ENCODE measurements at places on chromosomes 6 and 20.

GRCh38 chr6:101231606-101232235, 161.8 kb upstream of the GRIK2 start:
- peak; percentile 3 for DNase-seq

DNA sequence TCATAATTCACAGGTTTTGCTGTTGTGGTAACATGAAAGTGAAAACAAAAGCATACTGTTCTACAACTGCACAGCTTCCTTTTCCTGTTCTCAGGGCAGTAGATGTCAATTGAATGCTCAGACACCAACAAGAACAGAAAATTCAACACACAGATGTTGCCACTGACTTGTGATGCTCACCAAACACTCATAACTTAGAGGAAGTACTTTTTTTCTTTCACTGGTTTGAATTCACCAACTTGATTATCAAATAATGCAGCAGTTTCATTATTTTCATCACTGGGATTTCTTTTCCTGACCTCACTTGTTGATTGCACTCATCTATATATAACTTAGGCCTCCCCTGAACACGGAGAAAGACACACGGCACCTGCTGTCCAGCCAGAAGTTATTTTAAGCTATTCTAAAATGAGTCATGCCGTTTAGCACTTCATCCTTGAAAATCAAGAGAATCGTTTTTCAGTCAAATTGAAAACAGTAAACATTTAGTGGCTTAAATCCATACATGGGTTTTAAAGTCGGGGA, 949 bp downstream of the TXLNB start:
- no peak for DNase-seq

DNA sequence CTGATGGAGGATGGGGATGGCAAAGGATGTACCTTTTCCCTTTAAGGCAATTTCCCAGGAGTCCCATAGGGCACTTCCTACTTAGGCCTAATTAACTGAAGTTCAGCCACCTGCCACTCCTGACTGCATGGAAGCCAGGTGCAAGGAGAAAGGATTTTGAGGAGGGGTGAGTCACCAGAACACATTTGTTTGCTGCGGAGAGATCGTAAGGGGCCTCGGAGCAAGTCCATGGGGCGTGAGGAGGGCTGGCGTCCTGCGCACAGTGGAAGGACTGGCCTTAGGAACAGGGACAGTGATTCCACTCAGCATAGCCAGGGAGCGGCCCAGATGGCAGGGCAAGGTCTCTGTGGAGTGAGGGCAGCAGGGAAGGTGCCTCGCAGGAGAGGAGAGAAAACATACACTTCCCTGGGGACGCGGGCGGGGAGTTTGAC, 11.8 kb upstream of the MAP1LC3A start:
- DNase-seq = no peak

- no peak for DNase-seq
Measured at GRCh38 chr6:154960299-154960843, 34.7 kb upstream of the TIAM2 start.

DNA sequence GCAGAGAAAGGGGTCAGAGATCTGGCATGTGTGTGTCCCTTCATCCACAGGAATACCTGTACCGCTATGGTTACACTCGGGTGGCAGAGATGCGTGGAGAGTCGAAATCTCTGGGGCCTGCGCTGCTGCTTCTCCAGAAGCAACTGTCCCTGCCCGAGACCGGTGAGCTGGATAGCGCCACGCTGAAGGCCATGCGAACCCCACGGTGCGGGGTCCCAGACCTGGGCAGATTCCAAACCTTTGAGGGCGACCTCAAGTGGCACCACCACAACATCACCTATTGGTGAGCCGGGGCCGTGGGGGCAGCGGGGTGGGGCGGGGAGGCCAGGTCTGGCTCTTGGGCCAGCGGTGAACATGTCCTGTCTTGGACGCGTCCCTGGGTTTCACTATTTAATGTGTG, 1.1 kb downstream of the MMP9 start:
- no peak for DNase-seq

DNA sequence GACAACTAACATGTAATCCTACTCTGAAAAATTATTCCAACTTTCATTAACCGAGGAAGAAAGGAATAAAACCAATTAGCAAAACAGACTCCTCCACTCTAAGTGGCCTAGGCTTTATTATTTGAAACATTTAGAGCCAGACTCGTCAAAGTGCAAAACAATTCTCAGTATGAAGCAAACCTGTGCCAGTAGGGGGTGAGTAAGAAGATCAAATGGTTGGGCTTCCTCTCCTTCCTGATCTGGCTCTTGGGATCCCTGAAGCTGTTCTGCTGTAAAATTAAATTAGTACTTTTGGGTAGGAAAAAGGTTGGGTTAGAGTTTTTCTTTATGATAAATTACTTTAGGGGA, 177.6 kb upstream of the MAN1A1 start:
- DNase-seq = no peak

- no peak for DNase-seq
Measured at GRCh38 chr6:29656157-29656556, 735 bp upstream of the MOG start.

DNA sequence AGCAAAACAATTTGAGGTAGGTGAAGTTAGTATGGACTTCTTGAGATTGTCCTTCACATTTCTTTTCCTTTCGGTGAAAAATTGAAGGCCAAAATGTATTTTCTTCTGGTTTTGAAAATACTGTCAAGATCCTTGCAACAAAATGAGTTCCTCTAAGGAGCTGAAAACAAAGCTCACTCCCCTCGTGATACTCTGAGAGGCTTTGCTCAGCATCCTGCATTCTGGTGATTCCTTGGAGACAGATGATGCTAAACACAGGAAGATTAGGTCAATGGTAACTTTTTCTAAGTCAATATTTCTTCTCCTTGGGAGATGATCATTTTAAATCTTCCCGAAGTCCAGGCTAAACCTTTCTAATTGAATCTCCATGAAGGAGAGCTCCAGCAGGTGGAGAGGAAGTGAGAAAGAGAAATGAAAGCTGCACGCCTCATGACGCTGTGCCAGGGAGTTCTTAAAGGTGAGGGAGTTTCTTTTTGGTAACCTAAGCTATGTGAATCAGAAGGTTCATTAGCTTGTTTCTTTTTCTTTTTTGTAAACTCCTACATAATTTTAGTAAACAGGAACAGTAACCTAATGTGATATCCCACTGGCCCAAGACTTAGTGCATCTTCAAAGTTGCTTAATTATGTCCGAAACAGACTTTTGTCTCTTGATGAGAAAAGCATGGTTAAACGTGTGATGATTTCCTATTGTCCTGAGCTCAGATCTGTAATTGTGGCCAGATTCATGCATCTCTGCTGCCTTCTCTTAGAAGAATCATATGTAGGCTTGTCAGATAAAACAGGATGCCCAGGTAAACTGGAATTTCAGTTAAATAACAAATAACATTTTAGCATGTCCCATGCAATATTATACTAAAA, 15.0 kb downstream of the ESR1 start:
- no peak for DNase-seq

DNA sequence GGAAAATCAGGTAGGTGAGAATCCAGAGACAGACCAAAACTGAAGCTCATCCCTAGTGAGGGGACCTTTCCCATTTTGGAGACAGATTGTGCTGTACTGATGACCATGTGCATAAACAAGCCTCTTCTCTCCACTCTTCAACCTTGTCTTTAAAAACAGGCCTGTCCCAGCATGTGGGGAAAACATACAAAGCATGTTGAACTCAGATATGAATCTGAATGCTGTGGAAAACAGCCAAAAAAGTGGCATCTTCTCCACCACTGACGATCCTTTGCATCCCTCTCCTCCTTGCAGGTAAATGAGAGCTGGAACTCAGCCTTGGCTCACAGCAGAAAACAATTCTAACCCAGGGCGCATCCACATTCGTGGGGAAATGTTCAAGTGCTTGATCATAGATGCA, 123.7 kb upstream of the FOXQ1 start:
- no peak for DNase-seq

- DNase-seq = peak; percentile 64
Measured at GRCh38 chr20:51871943-51872342, 69.6 kb upstream of the SALL4 start.

- DNase-seq = no peak
Measured at GRCh38 chr6:53154794-53155193, 6.2 kb upstream of the GCM1 start.

DNA sequence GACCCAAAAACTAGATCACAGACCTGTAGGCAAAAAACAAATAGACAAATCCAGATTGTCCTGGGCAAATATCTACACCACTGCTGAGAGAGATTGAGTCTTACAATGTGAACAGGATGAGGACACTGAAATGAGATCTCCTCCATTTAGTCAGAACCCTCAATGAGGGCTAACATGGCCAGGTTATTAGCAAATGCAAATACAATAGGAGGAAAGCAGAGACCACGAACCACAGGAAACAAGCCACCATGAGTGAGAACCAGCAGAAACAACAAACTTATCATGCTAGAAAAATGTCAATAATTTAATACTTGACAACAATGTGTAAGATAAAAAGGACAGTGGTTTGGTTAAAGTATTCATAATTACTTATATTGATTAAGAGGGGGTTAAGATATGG, 162.8 kb downstream of the SYNE1 start:
- peak; percentile 4 for DNase-seq

- DNase-seq = no peak
Measured at GRCh38 chr20:53220482-53221307, 248.5 kb downstream of the TSHZ2 start.

GRCh38 chr6:23823421-23823820, 302.6 kb upstream of the NRSN1 start:
- DNase-seq = peak; percentile 10

- DNase-seq = peak; percentile 74
Measured at GRCh38 chr20:50844430-50845100, 49.7 kb downstream of the BCAS4 start.

DNA sequence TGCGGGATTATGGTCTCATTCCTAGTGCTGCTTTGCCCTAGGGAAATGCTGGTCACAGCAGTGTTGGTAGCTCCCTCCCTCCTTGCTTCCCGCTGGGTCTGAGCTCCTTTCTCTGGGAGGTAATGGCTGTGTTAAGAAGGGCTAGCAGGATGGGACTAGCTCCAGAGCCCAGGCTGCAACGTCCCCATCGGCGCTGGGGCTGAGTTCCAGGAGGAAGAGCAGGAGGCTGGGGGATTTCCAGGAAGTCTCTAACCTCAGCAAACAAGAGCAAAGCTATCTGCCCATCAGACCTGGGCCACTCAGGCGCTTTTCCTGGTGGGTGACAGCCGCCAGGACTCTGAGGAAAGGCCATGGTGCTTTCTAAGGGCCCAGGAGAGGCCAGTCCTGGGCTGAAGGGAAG, 174.2 kb downstream of the DLL1 start:
- no peak for DNase-seq

DNA sequence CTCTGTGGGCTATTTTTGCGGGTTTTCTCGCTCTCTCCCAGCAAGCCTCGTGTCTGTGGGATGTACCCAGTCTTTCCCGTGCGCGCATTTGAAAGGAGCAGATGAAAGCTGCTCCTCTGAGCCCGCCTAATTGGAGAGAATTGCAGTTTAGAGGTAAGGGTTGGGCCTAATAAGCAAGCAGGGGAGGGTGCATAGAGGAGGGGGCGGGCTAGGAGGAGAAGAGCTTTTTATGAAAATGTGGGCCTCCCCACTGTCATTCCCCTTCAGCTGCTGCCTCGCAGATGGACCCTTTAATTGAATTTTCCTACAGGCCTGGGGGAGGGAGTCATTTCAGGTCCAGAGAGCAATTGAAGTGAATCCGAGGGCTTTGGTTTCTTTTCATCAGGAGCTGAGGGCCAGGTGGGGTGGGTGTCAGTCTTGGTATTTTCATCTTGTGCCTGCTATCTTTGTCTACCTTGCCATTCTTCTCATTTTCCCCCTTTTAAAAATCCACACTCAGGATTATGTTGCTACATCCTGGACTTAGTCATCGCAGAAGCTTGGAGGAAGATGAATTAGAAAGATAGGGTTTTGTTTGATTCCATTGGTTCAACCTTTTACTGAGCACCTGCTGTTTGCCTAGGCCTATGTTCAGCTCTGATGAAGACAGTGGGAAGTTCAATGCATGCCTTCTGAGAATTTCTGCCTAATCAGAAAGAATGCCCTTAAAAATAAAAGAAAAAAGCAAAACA, 423.4 kb downstream of the CD83 start:
- DNase-seq = peak; percentile 61

GRCh38 chr6:1231941-1232340, 80.0 kb upstream of the FOXQ1 start:
- no peak for DNase-seq

- DNase-seq = no peak
Measured at GRCh38 chr6:152355166-152355565, 282.0 kb downstream of the SYNE1 start.

GRCh38 chr6:28615955-28616747, 90.5 kb downstream of the GPX5 start:
- DNase-seq = no peak

DNA sequence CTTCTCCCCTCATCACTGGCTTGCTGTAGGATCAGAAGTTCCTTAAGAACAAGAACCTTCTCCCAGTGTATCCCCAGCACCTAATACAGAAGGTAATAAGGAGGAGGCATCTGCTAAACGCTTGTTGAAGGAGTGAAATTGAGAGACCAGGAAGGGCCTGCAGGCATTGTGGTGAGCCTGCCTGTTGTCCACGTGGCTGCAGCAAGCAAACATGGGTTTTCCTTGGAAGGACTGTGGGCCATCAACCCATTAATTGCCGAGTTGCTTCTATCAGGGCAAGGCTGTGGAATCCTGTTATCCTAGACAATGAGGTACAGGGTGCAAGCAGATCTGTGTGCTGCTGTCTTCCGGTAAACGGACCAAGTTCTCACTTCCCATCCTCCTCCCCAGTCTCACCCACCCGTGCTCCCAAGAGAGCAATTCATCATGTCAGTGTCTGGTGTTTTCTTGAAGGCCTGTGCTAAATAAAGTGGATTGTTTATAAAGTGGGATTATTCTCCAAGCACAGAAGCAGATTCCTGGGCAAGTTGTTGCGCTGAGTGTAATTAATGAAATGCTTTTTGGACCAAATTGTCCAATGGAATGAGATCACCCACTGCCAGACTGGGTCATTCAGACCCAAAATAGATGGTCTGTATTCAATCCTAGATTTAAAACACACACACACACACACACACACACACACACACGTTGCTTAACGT, 164.6 kb upstream of the CDYL start:
- DNase-seq = no peak

GRCh38 chr6:28125401-28125800, 992 bp downstream of the ZSCAN16 start:
- DNase-seq = no peak

DNA sequence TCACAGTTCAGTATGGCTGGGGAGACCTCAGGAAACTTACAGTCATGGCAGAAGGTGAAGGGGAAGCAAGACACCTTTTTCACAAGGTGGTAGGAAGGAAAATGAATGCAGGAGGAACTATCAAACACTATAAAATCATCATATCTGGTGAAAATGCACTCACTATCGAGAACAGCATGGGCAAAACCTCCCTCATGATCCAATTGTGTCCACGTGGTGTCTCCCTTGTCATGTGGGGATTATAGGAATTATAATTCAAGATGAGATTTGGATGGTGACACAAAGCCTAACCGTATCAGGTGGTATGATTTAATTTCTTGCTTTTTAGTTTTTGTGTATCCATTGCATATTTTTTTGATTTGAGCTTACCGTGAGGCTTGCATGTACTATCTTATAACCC, 133.2 kb upstream of the SYNCRIP start:
- DNase-seq = peak; percentile 49

GRCh38 chr20:40938020-40938419, 90.6 kb upstream of the TOP1 start:
- DNase-seq = no peak
